ENCODE measurements at places on chromosomes 3 and 15.

DNA sequence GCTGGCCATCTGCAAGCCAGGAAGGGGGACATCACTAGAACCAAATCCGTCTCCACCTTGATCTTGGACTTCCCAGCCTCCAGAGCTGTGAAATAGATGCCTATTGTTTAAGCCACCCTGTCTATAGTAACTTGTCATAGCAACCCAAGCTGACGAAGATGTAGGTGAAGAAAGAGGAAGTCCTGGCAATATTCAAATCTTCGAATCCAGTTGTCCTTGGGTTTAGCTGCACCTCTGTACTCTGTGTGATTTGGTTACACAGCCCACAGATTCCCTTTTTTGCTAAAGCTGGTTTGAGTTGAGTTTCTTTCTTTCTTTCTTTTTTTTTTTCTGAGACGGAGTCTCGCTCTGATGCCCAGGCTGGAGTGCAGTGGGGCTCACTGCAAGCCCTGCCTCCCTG, 68.0 kb upstream of the XCR1 start:
- no peak for DNase-seq

GRCh38 chr15:28033443-28033842, 65.7 kb downstream of the OCA2 start:
- no peak for DNase-seq

DNA sequence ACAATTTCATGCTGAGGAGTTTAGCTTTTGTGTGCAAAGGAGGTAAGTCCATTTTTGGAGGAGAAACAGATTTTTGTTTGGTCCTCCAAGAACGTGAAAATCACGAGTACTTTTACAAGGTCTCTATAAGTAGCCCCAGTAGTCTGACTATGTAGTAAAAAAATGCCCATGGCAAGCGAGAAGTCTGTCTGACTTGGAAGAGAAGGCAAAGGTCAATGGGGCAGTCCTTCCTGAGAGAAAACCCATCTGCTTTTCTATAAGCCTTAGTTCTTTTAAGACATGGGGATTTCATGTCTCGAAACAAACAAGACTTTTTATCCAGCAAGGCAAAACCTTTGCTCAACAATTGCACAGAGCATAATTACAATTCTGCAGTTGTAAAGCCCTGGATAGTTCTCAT, 183.2 kb downstream of the GAP43 start:
- DNase-seq = no peak

DNA sequence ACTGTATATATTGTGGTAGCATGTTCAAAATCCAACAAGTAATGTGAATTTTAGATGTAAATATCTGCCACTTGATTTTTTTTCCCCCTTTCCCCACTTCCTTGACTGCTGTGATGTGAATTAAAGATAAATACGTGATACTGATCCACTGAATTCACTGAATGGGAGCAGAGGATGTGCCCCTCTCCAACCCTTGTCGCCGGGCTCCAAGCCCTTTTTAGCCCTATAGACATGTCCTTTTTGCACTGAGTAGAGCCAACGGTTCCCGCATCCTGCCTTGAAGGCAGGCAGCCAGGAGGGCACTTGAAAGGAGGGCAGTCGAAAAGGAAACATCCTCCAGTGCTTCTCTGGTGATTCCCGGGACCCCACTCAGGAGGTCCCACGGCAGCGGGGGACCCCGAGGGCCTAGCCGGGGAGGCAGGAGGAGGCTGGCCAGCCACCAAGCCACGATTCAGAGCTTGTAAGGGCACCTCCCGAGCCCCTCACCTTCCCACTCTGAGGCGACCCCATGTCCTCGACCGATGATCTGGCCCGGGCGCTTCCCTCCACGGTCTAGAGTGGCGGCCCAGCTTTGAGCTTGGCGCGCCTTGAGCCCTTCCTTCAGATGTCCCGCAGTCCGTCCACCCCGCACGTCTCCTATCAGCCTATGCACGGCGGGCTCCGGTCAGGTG, 901 bp upstream of the MANF start:
- no peak for DNase-seq

GRCh38 chr3:24215502-24215901, 270.4 kb downstream of the NR1D2 start:
- no peak for DNase-seq

DNA sequence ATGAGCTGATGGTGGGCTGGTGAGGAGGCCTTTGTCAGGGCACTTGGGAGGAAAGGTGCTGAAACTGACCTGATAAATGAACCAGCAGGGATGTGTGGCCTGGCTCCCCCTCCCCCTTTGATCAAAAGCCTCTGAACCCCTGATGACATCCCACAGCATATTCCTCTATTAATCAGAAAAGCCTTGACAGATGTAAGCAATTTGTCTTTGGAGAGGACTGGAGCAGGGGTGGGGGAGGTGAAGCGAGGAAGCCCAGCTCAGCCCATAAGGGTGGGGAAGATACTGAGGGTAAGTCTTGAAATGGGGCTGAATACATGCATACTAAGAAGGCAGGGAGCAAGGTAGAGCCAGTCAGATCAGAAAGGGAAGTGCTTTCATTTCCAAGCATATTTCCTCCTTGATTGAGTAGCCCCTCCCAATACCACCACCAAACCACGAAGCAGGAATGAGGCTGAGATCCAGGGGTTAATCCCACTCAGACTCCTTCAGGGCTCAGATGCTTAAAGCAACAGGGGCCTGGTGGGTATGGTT, 34.7 kb upstream of the MRPS22 start:
- no peak for DNase-seq

GRCh38 chr3:164550857-164551256, 527.4 kb downstream of the SI start:
- no peak for DNase-seq

DNA sequence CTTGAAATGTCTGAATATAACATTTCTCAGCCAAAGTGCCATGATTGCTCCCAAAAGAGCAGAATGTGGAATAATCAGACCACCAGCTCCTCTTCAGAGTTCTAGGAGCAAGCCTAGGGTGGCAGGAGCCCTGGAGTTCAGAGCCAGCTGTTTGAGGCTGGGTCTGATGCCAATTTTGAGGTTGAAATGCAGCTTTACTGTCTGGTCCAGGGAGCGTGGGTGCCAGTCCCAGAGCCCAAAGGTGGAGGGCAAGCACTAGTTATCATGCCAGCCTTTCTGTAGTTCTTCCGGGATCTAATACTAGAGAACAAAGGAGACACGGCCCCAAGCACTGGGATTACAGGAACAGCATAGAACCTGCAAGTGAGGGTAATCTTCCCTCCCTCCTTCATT, 69.3 kb downstream of the TNFAIP8L3 start:
- no peak for DNase-seq

GRCh38 chr3:158771982-158772381, 29.9 kb upstream of the MFSD1 start:
- DNase-seq = no peak

DNA sequence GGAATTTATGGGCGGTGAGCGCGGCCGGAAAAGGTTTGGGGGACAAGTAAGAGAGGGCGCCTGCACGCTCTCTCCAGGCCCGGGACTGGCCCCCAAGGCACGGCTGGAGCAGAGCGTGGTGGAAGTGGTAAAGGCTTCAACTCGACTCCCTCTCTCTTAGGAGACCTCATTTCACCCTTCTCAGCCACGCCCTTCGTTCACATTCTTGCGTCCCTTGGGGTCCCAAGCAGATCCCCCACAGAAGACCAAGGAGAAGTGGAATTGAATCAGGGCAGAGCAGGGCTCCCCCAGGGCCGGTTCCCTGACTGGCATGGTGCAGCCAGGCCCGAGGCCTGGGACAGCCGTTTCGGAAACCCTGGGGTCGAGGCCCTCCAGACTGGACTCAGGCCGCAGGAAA, 75.4 kb upstream of the POLG start:
- no peak for DNase-seq
